Stimulated activated effector memory CD8-positive, alpha-beta T cell treated with anti-CD3 and anti-CD28 coated beads, Interleukin-12 subunit alpha, Interleukin-12 subunit beta, amount 100 ng/mL, for 72 hours (primary cell): ENCODE measurements at places on chromosomes 1 and 21.
A peak's percentile ranks its signal among the peaks of the same experiment; 100 is the strongest.

DNA sequence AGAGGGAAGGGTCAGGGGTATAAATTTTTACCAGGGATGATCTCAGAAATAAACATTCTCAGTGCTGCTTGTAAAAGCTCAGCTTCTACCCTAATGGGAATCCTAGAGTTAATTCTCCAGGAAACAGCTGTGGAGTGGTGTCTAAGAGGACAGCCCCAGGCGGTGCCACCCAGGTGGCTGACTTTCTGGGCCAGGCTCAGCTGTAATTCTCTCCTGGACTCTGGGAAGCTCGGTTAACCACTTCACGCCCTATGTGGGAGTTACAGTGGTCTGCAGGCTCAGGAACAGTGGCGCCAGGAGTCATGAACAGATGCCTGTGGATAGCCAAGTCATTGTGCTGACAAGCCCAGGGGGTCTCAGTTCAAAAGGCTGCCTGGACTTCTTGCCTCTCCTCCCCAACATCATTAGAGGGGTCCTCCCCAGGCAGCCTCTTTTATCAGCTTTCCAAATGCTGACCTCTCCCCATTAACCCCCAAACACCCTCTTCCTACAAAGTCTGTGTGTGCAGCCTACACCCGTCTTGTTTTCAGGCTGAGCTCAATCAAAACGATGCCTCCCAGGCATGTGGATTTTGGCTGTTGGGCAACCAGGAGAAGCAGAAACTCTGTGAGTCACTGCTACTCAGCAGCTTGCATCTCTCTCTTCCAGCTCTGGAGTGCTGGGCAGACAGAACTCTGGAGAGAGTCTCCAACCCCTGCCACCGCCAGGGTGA is 1.2 kb downstream of the HHIPL2 start:
- no peak for DNase-seq

DNA sequence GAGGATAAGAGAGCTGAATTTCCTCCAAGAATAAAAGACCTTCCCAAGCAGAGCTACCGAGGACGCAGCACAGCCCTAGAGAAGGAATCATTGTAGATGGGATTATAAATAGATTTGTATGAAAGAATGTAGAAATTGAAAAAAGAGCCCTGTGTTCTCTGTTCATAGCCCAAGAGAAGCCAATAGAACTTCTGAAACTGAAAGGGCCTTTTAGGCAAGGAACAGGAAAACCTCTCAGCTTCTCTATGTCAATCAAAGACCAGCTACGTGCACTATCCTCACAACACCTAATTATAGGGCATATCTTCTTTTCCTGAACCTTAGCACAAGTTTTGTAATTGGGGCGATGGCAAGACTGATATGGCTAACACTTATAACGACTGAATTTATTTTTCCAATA is 192.4 kb upstream of the RNPC3 start:
- DNase-seq: no peak

- DNase-seq: no peak
Measured at GRCh38 chr1:154485106-154485505, 16.9 kb upstream of the TDRD10 start.

GRCh38 chr21:33865996-33866575 is 49.5 kb downstream of the ATP5PO start:
- no peak for DNase-seq

- DNase-seq: no peak
Measured at GRCh38 chr1:2810899-2811532, 9.5 kb upstream of the TTC34 start.

GRCh38 chr1:81802707-81803430 is 2.1 kb downstream of the ADGRL2 start:
- DNase-seq: no peak

DNA sequence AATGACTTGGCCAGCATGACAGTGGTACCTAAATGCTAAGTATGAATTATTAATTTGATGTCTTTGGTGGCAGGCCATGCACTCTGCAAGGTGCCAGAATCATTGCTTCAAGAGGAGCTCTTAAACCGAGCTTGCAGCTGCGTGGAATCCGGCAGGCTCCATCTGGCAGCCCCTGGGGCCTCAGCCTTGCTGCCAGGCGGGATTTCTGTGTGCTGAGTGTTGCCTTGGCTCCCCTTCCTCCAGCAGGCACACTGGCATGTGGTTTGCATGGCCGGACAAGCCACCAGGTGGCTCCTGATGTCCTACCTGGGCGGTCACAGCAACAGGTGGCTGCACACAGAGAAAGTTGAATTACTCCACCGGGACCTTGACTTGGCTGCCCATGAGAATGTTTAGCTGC is 155.4 kb downstream of the URB2 start:
- no peak for DNase-seq

GRCh38 chr21:39924577-39925308 is 57.5 kb downstream of the PCP4 start:
- DNase-seq: no peak

- no peak for DNase-seq
Measured at GRCh38 chr1:212152308-212152693, 116.8 kb downstream of the DTL start.

DNA sequence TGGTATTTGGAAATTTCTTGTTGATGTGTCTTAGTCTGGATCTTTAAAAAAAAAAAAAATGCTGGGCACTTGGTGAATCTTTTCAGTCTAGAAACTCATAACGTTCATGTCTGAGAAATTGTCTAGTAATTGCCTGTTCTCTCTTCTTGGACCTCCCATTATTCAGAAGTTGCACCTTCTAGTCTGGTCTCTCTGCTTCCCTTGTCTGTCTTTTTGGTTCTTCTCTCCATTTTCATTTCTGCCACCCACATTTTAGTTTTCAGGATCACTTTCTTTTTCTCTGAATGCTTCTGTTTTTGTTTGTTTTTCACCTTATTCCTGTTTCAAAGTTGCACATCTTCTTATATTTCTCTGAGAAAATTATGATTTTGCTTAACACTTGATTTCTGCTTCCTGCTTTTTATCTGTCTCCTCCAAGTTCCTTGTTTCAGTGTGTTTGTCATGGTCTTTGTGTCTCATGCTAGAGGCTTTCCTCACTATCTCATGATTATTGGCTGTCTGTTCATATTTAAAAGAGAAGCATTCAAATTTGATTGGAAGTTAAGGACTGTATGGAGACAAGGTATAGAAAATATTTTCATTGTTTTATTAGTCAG is 21.3 kb downstream of the BACE2 start:
- DNase-seq: no peak

DNA sequence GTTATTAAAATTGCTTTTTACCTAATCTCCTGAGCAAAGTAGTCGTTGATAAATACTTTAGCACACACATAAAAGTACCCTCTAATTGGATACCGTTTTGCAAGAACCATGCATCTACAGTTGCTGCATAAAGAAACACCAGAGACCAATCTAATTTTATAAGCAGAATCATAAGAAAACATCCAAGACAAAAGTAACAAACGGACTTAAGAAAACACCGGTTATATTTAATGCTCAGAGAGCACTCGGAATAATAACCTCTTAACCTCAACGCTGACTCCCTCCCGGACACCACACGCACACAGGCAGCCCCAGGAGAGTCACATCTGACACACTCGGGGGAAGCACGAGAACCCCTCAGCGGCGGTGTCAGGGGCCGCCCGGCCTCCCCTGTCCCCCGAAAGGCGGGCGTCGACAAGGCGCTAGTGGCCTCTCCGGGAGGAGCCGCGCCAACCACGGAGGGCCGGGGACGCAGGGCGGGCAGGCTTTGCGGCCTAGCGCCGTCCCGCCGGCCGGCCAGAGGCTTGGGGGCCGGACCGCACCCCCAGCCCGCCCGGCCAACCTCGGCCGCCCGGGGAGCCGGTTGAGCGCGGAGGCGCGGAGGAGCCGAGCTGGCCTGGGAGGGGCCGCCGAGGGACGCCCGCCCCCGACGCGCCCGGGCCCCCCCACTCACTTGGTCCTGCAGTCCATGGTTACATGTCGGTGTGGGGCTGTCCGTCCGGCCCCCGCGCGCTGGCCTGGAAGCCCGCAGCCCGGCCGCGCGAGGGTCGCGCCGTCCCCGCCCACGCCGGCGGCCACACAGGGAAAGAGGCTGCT is 606 bp downstream of the DENND1B start:
- DNase-seq: peak; percentile 57

DNA sequence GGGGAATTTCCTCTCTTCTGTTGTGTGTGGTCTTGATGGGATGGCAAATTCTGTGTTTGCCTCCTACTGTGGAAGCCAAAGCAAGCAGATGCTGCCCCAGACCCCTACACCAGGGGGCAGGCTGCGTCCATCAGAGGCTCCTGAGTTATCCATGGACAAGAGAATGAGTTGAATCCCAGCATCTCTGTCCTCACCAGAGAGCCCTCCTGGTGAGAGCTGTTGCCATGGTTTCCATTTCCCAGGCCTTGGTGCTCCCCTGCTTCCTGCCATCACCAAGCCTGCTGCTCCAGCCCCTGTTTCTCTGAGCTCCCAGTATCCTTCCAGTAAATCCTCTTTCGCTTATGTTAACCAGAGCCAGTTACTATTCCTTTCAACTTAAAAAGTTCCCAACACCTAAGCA is 20.4 kb upstream of the GNG12 start:
- no peak for DNase-seq

DNA sequence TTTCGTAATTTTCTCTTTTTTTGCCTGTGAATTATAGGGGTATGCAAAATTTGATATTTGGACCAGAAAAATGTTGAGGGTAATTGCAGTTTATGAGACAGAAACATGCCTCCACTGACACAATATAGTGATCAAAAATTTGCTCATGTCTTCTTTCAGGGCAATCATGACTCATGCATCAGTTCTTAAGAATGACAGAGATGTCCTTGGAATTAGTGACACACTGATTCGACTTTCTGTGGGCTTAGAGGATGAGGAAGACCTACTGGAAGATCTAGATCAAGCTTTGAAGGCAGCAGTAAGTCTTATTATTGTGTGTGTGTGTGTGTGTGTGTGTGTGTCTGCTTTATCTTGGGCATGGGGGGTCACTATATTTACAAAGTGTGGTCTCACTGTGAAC is 27.5 kb downstream of the CTH start:
- no peak for DNase-seq

GRCh38 chr1:107974090-107974489 is 9.1 kb upstream of the VAV3 start:
- no peak for DNase-seq

DNA sequence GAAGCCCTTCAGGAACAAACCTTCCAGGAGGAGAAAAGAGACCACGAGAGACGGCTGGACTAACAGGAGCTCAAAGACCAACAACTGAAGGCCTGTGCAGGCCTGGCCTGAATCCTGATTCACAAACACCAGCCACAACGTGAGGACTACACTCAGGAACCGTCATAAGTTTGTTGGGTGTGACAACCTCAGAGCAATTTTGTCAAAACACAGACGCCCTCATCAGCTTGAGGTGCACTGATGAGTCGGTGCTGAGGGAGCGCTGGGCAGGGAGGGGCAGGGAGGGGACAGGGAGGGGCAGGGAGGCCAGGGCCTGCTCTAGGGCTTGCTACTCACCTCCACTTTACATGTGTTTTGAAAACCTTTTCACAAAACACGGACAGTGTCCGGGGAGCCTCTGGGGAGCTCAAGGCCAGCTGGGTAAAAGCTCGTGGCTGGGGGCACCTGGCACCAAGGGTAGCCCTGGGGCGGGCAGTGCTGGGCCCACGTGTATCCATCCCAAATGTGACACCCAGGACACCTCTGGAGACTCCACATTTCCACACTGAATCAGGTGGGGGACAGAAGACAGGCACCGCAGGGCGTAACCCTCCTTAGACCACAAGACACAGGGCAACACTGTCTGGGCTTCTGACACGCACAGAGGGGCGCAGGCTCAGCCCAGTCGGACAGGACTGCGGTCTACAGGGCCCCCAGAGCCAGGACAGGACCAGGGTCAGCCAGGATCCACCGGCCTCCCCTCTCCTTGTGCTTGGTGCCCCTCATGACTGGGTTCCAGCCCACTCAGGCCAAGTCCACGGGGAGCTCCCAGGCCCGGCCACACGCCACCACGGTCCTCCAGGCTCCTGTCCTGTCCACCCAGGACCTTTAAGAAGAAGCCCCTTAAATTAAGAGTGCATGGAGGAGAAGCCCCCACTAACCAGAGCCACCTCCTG is 16.5 kb downstream of the LSS start:
- DNase-seq: no peak

DNA sequence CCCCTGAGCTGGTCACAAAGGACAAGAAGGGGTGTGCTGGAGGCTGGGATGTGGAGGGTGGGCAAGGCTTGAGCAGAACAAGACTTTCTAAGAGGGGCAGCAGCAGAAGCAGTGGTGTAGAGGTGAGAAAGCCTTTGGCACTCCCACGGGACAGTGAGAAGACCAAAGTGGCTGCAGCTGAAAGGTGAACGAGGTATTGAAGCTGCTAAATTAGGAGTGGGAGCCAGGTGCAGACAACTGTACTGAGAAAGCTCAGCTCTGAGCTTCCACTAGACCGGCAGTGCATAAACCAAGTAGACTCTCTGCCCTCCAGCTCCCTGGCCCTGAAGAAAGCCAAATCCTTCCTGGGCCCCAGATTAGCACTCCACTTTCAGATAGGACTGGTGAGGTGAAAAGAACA is 93.0 kb downstream of the VWA5B1 start:
- DNase-seq: no peak

GRCh38 chr1:9406111-9406510 is 113.4 kb downstream of the SPSB1 start:
- DNase-seq: no peak

DNA sequence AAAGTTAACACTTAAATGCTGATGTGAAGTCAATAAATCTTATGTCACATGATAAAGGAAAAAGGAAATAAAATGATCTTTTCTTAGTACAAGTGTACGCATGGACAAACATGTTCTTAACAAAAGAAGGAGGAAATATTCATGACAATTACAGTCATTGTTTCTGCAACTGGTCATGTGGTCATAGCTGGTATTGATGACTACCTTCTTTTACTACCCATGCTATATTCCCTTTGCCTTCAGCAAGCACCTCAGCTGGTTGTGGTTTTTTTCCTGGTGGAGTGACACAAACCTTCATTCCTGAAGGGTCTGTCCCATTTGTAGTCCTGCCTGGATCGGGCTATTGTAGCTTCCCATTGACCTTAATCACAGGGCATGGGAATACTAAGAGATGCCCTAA is 23.4 kb upstream of the TSHB start:
- DNase-seq: no peak
